ENCODE measurements at places on chromosomes 3 and 15.
A peak's percentile ranks its signal among the peaks of the same experiment; 100 is the strongest.

DNA sequence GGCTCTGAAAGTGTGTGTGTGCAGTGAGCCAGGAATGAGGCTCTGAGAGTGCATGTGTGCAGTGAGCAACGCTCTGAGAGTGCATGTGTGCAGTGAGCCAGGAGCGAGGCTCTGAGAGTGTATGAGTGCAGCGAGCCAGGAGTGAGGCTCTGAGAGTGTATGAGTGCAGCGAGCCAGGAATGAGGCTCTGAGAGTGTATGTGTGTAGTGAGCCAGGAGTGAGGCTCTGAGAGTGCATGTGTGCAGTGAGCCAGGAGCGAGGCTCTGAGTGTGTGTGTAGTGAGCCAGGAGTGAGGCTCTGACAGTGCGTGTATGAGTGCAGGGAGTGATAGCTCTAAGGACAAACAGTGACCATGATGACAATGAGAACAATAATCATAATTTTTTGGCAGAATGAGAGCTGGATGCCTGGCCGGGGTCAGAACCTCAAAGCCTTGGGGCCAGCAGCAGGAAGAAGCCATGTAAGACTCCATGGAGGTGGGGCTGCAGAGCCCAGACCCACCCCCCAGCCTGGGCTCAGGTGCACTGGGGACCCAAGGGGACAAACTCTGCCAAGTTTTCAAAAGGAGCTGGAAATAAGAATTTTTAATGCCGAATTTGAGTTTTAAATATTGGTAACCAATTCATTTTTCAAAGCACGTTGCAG, 85.7 kb upstream of the PRR20G start:
- DNase-seq = no peak

DNA sequence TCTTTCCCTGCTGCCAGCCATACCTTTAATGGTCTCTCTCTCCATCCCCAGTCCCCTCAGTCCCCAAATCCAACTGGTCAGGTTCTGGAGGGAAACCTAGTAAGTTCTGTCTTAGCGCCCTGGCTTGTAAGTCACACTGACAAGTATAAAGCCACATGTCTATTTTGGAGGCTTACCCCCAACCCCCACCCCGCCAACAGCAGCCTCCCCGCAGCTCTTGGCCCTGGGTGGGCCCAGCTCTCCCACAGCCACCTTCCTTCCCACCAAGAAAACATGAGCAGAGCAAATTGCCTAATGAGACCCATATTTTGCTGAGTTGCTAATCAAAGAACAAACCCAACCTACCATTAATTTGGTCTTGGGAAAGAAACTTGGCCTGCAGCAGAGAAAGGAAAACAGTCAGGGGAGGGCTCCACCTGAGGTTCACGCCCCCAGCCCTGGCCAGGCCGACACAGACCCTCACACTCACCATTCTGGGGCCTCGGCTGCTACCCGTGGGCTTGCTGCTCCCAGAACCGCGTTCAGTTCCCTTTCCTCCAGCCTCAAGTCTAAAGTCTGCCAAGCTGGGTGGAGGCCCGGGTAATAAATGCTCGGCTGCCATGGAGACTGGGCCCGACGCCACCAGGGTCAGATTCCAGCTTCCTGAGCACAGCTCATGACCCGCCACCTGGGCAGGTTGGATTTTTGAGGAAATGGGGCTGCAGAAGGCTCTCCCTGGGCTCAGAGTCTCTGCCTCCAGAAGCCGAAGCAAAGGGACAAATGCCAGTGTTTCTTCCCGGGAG, at the start of gene CALML4:
Gene CALML4 (minus strand): TSS at position 557 of the 782 bp plus-strand sequence. CDS start 85 bp downstream, at position 472.
- no peak for DNase-seq

DNA sequence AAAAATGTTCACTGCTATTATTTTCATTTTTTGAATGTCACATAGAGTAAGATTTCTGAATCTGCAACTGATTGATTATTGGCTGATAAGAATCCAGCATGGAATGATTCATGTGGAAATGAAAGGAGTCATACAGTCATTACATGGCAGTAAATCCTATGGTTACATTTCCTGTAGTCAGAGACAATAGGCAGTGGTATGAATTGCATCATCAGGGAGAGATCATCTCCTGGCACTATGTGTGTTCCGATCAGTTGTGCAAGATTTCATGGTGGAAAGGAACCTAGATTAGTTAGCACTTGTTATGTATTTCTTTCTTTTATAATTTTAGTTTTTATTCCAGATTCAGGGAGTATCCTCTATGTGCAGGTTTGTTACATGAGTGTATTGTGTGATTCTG, 38.8 kb downstream of the SLC12A1 start:
- DNase-seq = no peak

DNA sequence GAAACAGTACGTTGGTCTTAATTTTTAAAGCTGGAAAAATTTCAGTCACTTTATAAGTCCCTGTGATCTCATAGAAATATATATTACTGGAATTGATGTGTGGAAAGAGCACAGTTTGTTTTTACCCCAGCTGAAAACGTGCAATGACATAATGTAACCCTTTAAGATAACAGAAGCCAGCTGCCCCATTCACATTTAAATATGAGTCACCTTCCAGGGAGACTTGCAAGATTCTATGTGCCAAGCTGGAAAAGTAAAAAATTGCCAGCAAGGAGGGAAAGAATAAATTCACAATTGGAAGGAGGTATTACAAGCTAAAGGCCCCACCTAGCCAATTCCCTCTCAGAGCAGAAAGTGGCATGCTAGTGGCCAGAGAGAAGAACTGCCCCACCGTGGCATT, 50.2 kb downstream of the SAMMSON start:
- no peak for DNase-seq

DNA sequence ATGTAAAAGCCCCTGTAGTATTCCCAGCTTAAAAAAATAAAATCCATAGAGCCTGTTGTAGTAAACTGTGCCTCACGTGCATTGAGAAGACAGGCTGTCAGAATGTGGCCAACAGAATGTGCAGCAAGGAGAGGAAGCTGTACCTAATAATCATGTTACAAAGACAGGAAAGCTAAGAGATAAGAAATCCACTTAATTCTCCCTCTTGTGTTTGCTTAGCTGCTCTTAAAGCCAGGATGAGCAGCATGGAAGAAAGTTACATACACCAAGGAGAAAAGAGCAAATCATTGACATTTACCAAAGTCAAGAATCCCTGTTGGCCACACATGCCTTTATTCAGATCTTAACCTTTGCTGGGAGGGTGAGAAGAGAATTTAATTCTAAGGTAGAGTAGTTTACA, 85.9 kb downstream of the TNIK start:
- DNase-seq = no peak

DNA sequence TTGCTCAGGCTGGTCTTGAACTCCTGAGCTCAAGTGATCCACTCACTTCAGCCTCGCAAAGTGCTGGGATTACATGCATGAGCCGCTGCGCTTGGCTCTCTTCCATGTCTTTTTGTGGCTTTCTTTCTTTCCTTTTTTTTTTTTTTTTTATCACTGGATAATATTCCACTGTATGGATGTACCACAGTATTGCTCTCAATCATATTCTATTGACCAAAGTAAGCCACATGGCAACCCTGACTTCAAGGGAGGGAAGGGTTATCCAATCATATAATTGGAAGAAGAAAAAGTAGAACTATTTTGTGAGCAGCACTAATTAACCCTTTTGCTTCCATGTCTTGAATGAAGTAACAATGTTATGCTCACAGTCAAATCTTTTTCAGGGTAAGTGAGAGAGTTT, 307.0 kb upstream of the RASGRP1 start:
- DNase-seq = no peak

GRCh38 chr3:129614927-129615363, 8.5 kb upstream of the PLXND1 start:
- DNase-seq = no peak

DNA sequence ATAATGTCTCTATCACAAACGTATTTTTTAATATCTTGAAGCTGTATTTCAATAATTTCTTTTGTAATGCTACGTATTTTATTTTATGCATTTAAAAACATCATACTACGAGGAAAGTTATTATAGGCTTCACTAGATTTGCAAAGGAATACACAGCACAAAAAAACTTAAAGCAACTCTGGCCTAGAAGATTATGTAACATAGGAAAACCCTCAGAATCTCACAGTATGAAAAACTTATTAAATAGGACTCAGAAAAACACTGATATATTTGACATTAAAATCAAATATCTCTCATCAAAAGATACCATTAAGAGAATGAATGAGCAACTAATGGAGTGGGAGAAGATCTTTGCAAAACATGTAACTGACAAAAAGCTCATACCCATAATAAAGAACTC, 63.7 kb downstream of the DMXL2 start:
- DNase-seq = no peak

GRCh38 chr15:65862682-65863081, 6.6 kb upstream of the RAB11A start:
- peak; percentile 8 for DNase-seq

GRCh38 chr3:52281981-52282801, 3.7 kb upstream of the WDR82 start:
- DNase-seq = no peak

- DNase-seq = no peak
Measured at GRCh38 chr15:89068325-89068784, 19.9 kb upstream of the ABHD2 start.

DNA sequence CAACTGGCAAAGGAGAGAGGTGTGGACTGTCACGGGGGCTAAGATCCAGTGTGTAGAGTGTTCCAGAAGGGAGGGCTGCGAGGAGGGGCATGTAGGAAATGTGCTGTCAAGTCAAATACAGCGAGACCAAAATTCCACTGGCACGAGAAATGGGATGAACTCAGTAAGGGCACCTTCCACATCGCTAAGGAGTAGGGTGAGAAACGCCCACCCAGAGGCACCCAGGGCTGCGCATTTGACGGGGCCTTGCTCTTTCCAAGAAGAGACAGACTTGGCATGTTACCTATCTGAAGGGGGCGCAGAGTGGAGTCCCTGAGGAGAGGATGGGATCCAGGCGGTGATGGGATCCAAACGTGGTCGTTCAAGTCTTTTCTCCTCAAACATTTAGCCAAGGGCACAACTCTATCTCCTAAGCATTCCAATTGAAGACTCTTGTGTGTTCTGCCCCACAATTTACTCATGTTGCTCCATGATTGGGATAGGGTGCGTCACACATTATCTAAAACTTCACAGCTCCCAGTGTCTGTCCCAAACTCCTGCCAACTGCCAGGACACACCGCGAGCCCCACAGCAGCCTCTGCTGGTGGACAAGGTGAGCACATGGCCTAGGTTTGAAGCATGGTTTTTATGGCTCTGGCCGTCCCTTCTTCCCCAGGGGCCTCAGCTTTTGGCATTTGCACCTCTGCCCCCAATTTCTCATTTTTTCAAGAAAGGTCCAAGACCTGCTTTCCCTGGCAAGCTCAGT, 7.6 kb downstream of the SELENOS start:
- no peak for DNase-seq

GRCh38 chr3:94615275-94616065, 552.6 kb downstream of the NSUN3 start:
- DNase-seq = no peak

GRCh38 chr3:111936967-111937366, 41.9 kb upstream of the ABHD10 start:
- DNase-seq = no peak

GRCh38 chr15:49239105-49239504, 69.1 kb downstream of the GALK2 start:
- DNase-seq = no peak

DNA sequence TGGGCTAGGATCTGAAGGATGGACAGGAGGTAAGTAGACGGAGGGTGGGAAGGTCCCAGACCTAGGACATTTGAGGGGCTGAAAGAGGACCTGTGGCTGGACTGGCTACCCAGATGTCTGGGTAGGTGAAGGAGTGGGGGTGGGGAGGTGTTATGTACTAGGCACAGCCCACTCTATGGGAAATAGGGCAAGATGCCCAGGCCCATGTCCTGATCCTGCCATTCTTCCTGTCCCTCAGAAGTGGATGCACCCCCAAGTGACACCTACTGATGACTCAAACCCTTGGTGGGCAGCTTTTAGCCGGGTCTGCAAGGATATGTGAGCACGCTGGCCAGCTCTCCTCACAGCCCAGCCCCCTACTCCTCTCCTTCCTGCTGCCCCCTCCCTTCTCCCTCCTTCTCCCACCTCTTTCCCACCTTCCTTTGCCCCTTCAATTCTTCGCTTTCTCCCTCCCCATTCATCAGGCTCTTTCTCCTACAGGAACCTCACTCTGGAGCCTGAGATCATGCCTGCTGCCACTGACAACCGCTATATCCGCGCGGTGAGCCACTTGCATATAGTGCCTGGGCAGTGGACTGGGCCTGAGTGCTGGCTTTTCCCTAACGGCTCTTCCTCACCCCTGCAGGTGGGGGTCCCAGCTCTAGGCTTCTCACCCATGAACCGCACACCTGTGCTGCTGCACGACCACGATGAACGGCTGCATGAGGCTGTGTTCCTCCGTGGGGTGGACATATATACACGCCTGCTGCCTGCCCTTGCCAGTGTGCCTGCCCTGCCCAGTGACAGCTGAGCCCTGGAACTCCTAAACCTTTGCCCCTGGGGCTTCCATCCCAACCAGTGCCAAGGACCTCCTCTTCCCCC, 5.2 kb downstream of the ACY1 start:
- DNase-seq = no peak

GRCh38 chr15:81336568-81336967, 12.6 kb upstream of the STARD5 start:
- no peak for DNase-seq

DNA sequence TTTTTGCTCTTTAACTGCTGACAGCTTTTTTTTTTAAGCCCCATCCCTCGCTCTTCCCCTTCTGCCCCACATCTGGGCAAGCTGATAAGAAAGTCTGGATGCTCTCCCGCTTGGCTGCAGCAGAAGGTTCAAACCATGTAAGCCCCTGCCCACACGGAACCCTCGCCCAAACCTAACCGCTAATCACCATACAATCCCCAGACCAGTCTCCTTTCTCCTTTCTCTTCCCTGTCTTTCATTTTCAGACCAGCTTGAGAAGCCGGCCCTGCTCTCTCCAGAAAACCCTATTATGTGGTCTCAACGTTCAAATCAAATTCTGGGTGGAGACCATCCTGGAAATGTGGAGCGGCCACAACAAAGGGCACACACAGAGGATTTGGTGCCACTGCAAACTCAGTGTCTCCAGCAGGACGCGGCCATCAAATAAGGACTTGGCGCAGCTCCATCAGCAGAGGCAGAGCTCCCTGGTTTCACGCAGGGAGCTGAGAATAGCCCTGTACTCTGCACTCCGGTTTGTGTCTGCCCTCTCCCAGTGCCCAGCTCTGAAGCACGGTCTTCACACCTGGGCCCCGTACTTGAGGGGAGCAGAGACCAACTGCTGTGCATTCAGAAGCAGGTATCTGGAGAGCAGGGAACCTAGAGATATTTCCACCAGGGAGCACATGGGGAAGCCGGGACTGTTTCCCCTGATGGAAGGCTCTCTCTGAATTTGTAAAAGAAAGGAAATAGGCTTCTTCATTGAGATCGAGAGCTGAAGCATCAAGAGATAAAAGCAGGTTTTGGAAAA, 92.6 kb downstream of the XXYLT1 start:
- DNase-seq = no peak

DNA sequence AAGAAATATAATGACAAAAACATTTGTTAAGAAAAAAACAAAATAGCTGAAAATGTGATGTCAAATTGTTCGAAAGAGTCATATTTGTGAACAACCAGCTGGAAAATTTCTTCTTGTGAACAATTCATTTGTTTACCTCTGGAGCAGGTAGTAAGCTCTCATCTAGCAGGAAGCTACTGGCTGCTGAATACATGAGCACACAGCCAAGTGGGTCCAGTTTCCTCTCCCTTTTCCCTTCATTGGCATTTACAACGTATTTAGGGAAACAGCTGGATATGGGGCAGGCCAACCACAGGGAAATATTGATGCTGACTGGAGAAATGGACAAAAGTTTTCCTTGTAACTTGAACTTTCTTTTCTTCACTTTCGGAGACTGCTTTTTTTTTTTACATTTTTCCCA, 1354.7 kb upstream of the EPHA6 start:
- DNase-seq = no peak

Data from activated CD8-positive, alpha-beta memory T cell treated with anti-CD3 and anti-CD28 coated beads for 1 hour (primary cell).